ENCODE measurements at places on chromosomes 2 and 18.
A peak's percentile ranks its signal among the peaks of the same experiment; 100 is the strongest.

- no peak for DNase-seq
These were observed 46.2 kb upstream of the TRIM43B start for GRCh38 chr2:95530734-95531133.

DNA sequence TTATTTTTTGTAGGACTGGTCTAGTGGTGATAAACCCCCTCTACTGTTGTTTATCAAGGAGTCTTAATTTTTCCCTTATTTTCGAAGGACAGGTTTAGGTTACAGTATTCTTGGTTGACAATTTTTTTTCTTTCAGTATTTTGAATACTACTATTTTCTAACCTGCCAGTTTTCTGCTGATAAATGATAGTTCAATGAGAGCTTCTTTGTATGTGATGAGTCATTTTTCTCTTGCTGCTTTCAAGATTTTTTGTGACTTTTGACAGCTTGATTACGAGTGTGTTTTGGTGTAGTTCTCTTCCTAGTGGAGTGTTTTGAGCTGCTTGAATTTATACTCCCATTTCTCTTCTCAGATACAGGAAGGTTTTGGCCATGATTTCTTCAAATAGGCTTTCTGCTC lies 77.5 kb downstream of the ACSL3 start:
- DNase-seq, result no peak

- DNase-seq, result peak; percentile 94
These were observed 30.7 kb upstream of the MLPH start for GRCh38 chr2:237456200-237456843.

DNA sequence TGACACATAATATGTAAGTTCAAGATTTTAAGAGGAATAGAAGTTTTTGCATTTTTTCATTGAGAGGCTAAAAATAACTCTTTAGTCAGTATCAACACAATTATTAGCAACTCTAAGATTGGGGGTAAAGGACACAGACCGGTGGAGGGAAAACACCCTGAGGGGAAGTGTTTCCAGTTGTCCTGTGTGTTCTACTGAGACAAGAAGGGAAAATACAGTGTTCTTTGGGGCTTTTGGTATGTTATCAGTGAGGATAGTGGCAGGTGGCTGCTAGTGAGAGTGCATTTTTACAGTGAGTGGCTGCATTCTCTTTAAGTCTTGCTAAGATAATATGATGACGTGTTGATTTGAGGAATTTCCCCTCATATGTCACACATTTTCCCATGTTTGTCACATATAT lies 507.5 kb downstream of the PARD3B start:
- DNase-seq, result no peak

GRCh38 chr18:23956483-23956882 lies 58.1 kb upstream of the TTC39C start:
- no peak for DNase-seq

GRCh38 chr2:9663008-9663879 lies 32.4 kb upstream of the YWHAQ start:
- DNase-seq, result no peak

GRCh38 chr18:64116571-64117175 lies 32.2 kb downstream of the LINC00305 start:
- DNase-seq, result no peak

DNA sequence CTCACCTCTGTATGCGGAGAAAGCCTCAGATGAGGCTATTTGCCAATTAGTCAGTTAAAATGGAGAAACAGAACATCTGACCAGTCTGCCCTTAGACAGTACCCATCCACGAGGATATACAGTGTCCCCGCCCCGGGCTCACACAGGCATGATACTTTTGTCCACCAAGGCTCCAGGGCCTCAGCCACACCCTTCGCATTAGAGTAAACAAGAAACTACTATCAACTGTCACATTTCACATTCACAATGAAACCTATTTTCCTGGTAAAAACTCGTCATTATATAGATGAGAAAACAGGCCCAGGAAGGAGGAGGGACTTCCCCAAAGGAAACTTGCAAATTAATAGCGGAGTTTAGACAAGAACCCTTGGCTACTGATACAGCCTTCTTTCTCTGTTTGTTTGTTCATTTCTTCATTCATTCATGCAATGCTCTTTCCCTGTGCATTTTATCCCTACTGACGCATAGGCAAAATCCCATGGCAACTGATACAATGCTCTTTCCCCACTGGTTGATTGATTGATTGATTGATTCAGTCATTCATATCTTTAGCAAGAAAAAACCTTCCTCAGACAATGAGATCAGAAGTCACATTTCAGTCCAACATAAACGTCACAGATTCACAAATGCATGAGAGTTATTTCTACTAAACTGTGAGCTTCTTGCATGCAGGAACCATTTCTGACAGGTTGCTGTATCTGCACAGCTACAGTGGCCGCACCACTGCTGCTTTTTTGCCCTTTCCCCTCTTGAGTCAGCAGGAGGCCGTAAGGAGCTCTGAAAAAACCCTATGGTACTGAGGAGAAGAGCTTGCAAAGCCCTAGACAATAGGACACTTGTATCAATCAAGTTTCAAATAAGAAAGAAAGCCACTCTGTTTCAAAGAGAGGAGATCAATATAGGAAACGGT lies 777.1 kb downstream of the RNF144A start:
- no peak for DNase-seq

GRCh38 chr18:75121266-75121665 lies 87.7 kb downstream of the PTGR3 start:
- DNase-seq, result no peak

All from NCI-H2029 (cell line).